ENCODE measurements at places on chromosomes 16 and 17.

- no peak for DNase-seq
Observed at GRCh38 chr16:1509307-1510221, 16.4 kb downstream of the TELO2 start.

DNA sequence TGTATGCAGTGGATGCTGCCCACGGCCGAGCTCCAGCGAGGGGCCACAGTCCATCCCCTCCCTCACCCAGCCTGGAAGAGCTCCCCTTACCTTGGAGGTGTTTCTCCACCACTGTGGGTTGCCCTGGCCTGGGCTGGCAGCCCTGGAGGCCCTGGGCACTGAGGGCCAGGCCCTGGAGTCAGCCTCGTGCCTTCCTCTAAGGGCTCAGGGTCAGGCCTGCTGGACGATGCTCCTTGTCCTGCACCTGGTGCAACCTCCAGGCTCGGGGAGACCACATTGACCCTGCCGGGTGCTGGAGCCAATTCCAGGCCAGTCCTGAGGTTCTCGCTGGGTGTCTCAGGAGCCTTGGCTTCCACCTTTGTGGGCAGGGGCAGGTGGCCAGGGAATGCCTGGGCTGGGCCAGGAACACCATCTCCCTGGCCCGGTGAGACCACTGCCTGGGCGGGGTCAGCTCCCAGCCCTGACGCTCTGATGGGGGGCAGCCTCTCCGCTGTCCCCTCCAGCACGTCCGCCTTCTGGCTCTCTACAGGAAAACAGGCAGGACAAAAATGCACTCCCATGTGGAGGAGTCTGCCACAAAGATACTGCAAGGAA, 10.4 kb downstream of the MYLK3 start:
- no peak for DNase-seq

DNA sequence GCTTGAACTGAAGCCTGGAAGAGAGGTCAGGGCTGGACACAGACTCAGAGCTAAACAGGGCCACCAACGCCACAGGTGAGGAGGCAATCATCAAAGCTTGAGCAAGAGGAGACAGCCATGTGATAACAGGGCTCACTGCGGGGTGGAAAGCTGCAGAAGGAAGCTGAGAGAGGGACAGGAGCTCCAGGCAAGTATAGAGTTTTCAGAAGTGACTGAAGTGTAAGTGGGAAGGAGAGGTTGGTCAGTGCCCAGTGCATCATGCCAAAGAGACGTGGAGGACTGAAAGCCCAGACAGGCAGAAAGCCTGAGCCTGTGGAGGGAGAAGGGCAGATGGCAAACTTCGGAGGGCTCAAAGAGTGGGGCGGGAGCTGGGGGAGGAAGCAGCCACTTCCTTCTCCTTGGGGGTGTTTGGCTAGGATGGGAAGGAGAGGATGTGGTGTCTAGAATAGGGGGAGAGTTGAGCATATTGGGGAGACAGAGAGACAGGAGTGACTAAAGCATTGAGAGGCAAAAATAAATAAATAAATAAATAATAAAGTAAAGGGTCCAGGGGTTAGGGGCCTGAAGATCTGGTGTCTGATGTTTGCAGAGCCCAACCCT, 2.6 kb downstream of the KIFC3 start:
- DNase-seq = no peak

GRCh38 chr16:28534542-28535373, 4.0 kb downstream of the NUPR1 start:
- DNase-seq = peak; percentile 19

DNA sequence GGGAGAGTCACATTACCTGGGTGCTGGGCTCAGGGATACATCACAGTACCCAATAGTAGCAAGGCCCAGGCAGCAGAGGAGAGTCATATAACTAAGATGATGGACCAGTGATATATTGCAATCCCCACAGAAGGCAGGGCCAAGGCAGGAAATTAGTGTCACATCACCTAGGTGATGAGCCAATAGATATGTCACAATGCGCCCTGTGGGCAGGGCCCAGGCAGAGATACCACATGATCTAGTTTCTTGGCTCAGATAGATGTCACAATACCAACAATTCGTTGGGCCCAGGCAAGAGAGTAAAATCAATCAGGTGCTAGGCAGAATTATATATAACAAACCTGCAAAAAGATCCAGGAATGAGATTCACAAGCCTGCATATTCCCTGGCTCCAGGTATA, 2111.5 kb downstream of the TP53TG3F start:
- DNase-seq = no peak

GRCh38 chr17:6177941-6178694, 107.9 kb downstream of the WSCD1 start:
- no peak for DNase-seq

GRCh38 chr17:81218991-81219390, 3.8 kb downstream of the CEP131 start:
- no peak for DNase-seq

- DNase-seq = peak; percentile 97
Observed at GRCh38 chr17:43367737-43368242, 31.0 kb upstream of the ARL4D start.

- no peak for DNase-seq
Observed at GRCh38 chr17:43900858-43901754, 6.2 kb downstream of the MPP2 start.

Data from fibroblast of skin of left quadriceps (primary cell).